Bronchial epithelial cell (primary cell): ENCODE measurements at places on chromosomes 16 and 17. TPM values are rescaled to one million over a fixed set of nuclear protein-coding genes. Genes with fewer than 3 reads are reported as not detected.

- DNase-seq: no peak
These were observed 45.8 kb downstream of the MPRIP start for GRCh38 chr17:17088086-17088485.

The CSH2 gene
- not detected in 2 replicates for total RNA-seq

DNA sequence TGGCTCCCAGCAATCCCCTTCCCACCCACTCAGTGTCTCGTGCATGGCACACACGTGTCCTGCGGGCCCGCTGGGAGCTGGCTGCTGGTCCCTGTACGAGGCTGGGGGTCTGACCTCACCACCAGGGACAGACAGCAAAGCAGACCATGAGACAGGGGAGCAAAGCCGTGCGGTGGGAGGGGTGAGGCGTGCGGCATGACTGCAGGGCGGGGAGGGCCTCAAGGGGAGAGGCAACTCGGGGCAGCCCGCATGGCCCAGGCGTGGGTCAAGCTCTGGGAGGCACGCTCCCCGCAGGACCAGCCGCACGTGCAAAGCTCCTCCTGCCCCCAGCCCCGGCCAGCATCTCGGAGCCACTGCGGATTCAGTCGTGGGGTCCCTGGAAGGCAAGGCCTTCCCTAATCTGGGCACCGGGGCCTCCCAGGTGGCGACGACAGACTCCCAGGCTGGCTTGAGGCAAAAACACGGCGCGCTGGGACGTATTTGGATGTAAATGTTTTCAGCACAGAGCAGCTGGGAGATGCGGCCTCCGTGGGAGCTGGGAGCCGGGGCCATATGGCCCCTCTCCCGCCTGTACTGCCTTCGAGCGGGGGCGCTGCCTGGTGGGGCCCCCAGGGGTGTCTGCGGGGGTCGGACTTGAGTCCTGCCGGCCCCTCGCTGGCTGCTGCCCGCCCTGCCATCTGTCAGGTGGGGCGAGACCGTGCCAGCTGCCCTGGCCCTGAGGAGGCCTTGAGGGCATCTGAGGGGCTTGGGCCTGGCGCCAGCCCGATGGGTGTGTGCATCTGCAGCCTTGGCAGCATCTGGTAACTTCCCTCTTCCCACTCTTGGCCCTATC lies 12.2 kb upstream of the CBFA2T3 start:
- DNase-seq: no peak

The CFAP97D1 gene
- total RNA-seq: not detected in 2 replicates

DNA sequence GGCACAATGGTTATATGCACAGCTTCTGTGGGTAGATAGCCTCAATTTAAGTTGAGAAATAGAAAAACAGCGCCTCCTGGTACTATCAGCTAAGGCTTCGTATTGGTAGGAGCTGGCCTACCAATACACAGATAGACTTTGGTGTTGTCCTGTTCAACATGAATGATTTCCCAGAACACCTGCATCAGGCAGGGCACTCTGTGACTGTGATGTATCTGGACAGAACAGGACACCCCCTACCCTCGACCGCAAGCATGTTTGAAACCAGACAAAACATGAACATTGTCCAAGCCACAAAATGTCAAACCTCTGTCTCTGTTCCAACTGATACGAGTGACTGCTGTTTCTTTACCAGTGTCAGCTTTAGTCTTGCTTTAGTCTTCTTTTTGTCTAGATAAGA lies 144.9 kb downstream of the HAPSTR1 start:
- no peak for DNase-seq

The ATP6V0D1 gene
- total RNA-seq: 78.2 and 79.4 TPM in 2 replicates

DNA sequence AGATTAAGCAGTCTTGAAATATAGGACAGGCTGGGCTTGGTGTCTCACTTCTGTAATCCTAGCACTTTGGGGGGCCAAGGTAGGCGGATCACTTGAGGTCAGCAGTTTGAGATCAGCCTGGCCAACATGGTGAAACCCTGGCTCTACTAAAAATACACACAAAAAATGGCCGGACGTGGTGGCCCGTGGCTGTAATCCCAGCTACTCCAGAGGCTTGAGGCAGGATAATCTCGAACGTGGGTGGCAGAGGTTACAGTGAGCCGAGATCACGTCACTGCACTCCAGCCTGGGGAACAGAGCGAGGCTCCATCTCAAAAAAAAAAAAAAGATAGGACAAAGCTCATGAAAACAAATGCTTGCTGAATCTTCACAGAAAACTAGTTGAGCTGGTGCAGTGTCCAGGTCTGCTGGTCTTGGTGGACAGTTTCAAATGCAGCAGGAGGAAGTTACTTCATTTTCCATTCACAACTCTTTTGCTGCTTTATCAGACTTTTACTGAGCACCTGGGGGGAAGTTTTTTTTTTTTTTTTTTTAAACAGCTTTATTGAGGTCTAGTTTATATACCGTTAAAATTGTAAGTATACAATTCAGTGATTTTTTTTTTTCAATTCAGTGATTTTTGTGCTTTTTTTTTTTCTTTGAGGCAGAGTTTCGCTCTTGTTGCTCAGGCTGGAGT lies 45.2 kb downstream of the SNX29 start:
- DNase-seq: no peak

DNA sequence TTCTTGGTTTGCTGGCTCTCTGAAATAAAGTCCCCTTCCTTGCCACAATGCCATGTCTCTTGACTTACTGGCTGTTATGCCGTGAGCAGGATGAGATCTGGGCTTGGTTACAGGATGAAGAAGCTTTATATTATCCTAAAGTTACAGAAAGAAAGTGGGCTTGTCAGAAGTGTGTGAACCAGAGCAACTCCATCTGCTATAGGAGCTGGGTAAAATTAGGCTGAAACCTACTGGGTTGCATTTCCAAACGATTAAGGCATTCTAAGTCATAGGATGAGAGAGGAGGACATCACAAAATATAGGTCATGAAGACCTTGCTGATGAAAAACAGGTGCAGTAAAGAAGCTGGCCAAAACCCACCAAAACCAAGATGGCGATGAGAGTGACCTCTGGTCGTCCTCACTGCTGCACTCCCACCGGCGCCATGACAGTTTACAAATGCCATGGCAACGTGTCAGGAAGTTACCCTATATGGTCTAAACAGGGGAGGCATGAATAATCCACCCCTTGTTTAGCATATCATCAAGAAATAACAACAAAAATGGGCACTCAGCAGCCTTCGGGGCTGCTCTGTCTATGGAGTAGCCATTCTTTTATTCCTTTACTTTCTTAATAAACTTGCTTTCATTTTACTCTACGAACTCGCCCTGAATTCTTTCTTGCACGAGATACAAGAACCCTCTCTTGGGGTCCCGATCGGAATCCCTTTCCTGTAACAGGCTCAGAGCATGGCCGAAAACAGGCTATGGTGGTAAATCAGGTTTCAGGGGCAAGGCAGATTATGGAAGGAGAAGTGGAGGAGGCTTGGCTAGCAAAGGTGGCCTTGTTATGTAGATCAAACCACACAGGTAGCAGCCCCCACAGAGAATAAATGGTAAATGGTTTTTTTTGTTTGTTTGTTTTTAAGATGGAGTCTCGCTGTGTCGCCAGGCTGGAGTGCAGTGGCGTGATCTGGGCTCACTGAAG lies 81.3 kb upstream of the C16orf82 start:
- no peak for DNase-seq

The GDPD1 gene
- 1.6 and 2.6 TPM in 2 replicates for total RNA-seq

- no peak for DNase-seq
These were observed 1.2 kb downstream of the FN3K start for GRCh38 chr17:82736511-82737185.

- DNase-seq: no peak
These were observed 398.5 kb downstream of the ZFHX3 start for GRCh38 chr16:72649254-72649944.

- no peak for DNase-seq
These were observed 250.4 kb downstream of the MRTFB start for GRCh38 chr16:14321542-14321941.

The TBX2 gene
- 0.26 TPM in 1 of 2 replicates, not detected in the other for total RNA-seq

- DNase-seq: no peak
These were observed 27.9 kb upstream of the SSTR5 start for GRCh38 chr16:1044460-1045309.

DNA sequence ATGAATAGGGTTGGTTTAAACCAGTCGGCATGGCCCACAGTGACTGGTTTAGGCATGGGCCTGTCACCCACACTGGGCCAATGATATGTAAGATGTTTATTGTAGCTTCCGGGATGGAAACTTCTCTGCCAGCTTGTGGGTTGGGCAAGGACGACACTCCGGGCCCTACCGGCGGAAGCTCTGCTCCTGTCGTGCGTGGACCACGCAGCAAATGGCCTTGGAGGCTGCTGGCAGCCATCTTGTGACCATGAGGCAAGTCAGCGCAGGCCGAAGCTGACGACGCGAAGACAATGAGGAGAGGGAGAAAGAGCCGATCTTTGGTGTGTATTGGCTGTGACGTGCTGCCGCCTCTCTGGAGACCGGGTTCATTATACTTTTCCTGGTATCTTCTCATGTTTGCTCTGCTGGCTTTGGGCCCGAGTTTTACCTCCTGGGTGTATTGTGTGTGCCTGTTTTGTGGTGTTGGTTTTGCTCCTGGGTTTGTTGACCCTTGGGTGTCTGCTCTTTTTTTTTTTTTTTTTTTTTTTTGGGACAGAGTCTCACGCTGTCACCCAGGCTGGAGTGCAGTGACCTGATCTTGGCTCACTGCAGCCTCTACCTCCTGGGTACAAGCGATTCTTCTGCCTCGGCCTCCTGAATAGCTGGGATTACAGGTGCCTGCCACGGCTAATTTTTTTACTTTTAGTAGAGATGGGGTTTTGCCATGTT lies 15.4 kb downstream of the SLC25A10 start:
- DNase-seq: peak; percentile 39

The TBC1D3 gene
- total RNA-seq: not detected in 2 replicates

- DNase-seq: peak; percentile 94
These were observed 255.4 kb downstream of the IRX3 start for GRCh38 chr16:54031107-54031760.

DNA sequence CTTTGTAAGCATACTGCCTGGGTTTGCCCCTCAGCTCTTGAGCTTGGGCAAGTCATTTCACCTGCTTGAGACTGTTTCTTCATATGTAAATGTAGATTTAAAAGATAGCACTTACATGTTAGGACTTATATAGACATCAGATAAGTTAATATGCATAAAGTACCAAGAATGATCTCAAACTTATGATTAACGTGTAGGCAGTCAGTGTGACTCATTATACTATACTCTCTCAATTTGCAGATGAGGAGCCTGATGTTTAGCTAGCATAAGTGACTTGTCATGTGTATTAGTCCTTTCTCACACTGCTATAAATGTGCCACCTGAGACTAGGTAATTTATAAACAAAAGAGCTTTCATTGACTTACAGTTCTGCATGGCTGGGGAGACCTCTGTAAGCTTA lies 690.5 kb downstream of the KCNJ2 start:
- peak; percentile 42 for DNase-seq

The ZNF469 gene
- total RNA-seq: under 0.01 and 0.13 TPM in 2 replicates

- no peak for DNase-seq
These were observed 3.2 kb upstream of the SOX8 start for GRCh38 chr16:978403-978802.

DNA sequence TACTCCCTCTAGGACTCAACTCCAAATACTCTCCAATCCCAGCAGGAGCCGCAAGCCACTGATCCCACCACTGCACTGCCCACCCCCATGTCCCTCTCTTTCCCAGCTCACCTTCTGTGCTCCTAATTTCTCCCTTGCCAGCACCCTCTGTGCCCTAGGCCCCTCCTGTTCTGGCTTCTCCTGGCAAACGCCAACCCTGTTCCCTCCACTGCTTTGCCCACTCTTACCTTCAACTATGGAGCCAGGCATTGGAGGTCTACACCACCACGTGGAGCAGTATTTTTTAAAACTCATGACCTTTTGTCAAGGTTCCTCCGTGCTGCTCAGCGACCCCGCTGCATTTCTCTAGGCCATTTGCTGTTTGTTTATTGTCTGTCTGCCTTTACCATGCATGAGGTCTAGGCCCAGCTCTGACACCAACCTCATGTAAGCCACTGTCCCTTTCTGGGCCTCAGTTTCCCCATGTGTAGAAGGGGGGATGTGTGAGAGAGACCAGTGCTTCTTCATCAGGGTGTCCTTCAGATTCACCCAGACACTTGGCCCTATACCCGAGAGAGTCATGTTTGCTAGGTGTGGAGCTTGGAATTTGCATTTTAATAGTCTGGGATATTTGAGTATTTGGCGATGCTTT lies 4.6 kb downstream of the CCDC102A start:
- DNase-seq: no peak

DNA sequence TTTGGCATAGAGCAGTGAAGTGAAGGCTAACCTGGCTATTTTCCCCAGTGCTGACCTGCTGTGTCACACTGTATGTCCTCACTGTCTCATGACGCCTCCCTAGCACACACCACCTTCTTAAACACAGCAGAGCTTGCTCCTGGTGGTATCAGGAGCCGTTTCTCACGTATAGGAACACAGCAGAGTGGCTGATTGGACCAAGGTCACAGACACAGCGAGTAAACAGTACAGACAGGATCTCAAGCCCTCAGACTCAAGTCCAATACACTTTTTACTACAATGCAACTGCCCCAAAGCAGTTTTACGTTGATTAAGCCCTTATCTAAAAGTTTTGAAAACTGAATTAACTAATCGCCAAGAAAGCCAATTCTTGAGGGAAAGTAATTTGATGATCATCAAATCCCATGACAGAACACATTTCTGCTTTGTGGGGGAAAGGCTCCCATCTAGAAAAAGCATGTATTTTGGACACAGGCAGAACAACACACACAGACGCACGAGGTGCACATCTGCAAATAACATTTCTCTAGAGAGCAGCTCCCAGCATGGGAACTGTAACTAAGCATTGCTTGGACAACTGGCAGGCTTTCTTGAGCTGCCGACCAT lies 15.2 kb downstream of the ARHGAP17 start:
- DNase-seq: no peak

DNA sequence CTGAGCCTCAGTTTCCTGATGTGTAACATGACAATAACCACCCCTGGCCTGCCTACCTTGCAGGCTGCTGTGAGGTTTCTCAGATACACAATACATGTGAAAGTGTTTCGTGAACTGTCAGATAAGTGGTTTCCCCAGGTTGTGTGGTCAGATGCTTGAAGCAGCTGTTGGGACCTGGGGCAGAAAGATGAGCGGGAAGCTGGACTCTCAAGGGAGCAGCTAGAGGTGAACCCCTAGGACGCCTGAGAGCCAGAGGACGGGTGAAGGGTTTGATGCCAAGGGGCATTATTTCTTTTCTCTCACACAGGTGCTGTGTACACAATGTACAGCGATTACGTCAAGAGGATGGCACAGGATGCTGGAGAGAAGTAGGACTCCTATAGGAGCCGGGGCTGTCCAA lies 2.3 kb downstream of the HIGD1B start:
- no peak for DNase-seq

DNA sequence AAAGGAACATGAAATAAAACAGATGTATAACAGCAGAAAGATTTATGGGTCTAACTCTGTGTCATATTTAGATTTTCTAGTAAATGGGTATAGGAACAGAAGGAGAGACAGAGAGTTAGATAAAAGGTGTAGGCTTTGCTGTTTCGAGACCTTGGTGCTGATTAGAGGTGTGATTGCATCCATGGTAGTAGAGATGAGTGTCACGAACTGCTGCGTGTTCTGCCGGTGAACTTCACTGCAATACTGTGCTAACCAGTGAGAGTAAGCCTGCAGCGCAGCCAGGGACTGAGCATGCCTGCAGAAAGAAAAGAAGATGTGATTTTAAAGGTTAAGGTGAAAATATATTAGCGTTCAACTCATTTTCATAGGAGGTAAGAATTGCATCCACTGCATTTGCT lies 53.7 kb upstream of the GSG1L start:
- DNase-seq: no peak

GRCh38 chr17:41452281-41452680 lies 11.5 kb upstream of the KRT38 start:
- DNase-seq: no peak

- no peak for DNase-seq
These were observed 76.5 kb upstream of the ZNF423 start for GRCh38 chr16:49932434-49932833.

The MON1B gene
- 6.8 and 9.2 TPM in 2 replicates for total RNA-seq

The NDRG4 gene
- total RNA-seq: 2.6 and 2.8 TPM in 2 replicates

The CHAD gene
- total RNA-seq: not detected in 2 replicates

GRCh38 chr16:50526796-50527195 lies 21.4 kb upstream of the NKD1 start:
- DNase-seq: no peak
